LHCN-M2 (cell line): ENCODE measurements at places on chromosomes 12 and 14. TPM values are rescaled to one million over a fixed set of nuclear protein-coding genes. Genes with fewer than 3 reads are reported as not detected.

GRCh38 chr12:1073652-1074051 lies 82.6 kb downstream of the ERC1 start:
- no peak for DNase-seq

- DNase-seq, result no peak
Observed at GRCh38 chr14:66972469-66972868, 216.8 kb upstream of the GARIN2 start.

KRT3 gene
- total RNA-seq, result not detected in 2 replicates

GRCh38 chr14:72535485-72535884 lies 358.4 kb downstream of the DPF3 start:
- no peak for DNase-seq

GRCh38 chr12:69633061-69633460 lies 22.4 kb upstream of the LRRC10 start:
- no peak for DNase-seq

DNA sequence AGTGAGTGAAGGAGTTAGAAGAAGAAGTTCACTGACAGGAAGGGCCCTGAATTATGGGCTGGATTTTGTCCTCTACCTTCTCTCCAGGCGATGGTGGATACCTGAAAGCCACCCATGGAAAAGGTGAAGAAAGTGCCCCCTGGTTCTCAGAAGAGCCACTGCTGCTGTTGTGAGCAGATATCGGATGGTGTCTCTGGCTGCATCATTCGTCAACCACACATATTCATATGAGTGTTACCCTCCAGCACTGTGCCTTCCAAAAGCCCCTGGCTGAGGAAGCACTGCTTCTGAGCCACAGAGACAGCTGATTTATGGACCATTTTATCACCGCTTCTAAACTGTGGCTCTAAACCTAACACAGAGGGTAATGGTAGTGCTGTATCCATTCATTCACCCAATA lies 2.0 kb upstream of the ACTN1 start:
- no peak for DNase-seq

GRCh38 chr12:104182144-104182543 lies 33.4 kb upstream of the TXNRD1 start:
- peak; percentile 35 for DNase-seq

DNA sequence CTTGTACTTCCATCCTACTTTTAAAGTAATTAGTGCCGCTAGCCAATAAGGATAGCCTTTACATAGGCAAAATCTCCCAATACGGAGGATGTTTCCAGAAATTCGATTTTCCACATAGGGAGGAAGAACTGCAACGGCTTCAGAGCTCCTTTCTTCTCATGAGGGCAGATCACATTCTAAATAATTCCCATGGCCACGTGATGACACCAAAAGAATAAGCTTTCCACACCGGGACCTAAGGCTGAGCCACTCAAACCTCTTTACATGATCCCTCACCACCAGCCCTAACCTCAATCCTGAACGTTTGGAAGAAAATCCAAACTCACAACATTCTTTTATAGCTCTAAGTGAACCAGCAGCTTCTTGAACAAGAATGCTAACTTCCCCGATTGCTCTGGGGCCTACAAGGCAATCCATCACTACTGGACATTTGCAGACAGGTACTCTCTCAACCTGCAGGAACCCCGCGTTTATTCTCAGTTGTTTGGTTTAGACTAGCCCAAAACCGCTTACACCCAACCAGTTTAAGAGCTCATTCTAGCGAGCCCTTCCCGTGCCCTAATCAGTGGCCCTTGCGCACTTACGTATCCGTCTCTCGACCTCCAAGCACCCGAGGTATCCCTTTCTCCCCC lies 884 bp downstream of the CAPRIN2 start:
- peak; percentile 19 for DNase-seq

DNA sequence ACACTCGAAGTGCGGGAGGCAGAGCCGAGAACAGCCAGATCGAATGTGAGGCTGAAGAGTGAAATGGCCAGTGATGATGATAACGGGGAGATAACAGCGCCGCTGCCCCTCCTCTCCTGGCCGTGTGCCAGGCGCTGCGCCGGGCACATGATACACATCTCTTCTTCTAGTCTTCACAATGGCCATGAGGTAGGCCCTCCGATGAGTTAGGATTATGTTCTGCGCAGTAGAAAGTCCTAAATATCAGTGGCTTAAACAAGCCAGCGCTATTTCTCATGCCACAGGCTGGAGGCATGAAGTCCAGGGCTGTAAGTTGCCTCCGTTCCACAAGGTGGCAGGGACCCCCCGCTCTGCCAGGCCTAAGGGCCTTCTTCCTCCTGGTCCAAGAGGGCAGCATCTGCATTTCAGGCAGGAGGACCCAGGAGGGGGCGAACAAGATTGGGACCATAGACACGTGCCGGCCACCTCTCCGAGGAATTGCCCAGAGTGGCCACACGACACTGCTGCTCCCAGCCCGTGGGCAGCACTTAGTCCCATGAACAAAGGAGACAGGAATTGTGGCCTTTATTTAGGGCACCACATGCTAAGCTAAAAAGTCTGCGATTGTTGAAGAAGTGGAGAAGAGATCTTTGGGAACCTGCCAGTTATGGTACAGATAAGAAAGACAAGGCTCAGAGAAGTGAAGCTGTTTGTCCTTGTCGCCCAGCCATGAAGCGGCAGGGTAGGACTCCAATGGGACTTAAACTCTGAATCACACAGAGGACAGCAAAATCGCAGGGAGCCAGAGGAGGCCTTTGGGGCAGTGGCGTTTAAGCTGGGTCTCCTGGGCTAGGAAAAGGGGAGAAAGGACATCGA lies 10.9 kb upstream of the HVCN1 start:
- no peak for DNase-seq

CLIP1 gene
- 35.1 and 38.3 TPM in 2 replicates for total RNA-seq
